Adipocyte (in vitro differentiated cells): ENCODE measurements at places on chromosomes 3 and 15.

DNA sequence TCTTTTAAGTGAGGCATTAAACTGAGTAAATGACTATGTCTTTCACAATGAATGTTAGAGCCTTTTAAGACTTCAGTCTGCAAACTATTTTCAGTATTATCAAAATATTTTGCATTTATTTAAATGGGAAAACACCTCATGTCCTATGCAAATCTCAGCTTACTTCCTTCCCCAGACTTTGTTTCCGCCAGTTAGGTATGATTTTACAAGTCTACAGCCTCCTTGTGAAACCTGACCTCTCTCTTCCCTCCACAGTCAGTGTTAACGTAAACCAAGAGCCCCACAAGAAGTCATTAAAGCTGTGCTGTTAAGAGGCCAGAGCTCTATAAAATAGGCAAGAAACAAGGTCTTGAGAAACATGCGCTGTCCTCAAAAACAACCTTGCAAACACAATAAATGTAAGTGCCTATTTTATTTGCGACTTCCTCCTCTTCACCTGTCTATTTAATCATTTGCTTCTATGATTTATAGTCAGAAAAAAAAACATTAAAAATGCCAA lies 48.3 kb downstream of the PRTG start:
- DNase-seq = no peak

GRCh38 chr3:36408146-36408545 lies 27.8 kb downstream of the STAC start:
- DNase-seq = peak; percentile 18

GRCh38 chr3:113947372-113948014 lies at the start of gene ZDHHC23:
ZDHHC23 (plus strand) TSS chr3:113948013; CDS start chr3:113948803, 790 bp downstream.
- DNase-seq = peak; percentile 75

DNA sequence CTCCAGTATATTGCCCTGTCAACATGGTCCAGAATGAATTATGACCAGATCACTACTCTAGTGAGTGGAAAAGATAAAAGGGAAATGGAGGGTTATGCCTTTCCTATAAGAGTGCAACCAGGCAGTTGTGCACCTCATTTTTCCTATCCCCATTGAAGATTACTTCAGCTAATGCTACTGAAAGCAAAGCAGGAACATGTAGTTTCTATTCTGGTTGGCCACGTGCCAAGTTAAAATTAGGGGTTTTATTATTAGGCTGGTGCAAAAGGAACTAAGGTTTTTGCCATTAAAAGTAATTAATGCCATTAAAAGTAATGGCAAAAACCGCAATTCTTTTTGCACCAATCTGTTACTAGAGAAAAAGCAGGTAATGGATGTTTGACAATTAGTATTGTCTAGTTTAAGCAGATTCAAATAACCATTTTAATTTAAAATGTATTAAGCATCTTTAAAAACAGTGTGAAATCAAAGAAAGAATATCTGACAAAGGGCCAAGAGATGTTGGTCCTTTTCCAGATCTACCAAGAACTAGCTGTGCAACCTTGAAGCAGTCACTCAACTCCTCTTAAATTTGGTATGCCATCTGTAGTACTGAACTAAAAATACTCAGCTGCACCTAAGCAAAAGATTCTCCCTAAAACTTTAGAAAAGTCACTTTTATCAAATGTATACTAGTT lies 567.5 kb upstream of the CCDC54 start:
- no peak for DNase-seq

GRCh38 chr3:195150181-195151118 lies 120.5 kb downstream of the XXYLT1 start:
- DNase-seq = no peak

DNA sequence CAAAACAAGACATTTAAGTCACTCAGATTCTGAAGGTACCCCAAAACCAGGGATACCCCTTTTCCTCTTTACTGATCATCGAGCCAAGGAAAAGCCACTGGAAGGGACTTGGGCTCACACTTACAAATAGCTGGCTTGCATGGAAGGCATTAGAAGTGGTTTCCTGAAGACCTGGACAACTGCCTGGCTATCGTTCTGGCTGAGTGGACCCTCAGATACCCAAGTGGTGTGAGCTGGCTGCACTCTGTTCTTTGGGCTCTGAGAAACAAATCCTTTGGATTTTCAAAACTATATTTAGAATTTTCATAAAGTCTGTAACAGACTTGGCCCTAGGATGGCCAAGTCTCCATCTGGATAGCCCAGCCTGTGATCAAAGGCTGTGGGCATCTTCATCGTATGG lies 110.1 kb upstream of the CTDSPL start:
- no peak for DNase-seq

DNA sequence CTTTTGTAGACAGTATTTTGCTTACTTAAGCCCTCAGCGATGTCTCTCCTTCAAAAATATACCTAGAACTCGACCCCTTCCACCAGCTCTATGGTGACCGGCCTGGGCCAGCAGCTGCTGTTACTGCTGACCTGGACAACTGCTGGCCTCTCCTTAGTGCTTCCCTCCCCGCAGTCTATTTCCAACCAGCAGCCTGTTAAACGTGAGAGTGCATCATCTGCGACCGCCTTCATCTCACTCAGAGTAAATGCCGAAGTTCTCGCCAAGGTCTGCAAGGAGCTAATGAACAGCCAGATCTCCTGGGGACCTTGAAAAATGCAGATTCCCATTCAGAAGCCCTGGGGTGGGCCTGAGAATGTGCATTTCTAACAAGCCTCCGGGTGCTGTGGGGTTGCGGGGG lies 86.7 kb downstream of the RPLP1 start:
- DNase-seq = no peak

- no peak for DNase-seq
Observed at GRCh38 chr3:180017846-180018245, 18.9 kb downstream of the PEX5L start.

DNA sequence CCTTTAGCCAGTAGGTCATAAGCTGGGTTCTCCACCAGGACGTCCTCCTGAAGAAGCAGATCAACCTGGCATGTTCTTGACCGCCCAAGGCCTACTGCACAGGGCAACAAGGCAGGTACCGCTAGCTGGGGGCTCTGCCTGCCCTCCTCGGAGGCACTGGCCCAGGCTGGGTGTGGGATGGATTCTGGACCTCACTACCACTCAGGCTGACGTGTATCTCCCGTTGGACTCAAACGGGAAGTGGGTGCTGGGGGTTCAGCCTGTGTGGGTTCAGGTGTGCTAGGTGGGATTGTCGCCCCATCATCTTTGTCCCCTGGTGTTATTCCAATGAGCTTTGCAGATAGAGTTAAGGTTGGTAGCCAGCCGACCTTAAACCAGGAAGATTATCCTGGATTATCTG lies 95.0 kb upstream of the SNRPA1 start:
- no peak for DNase-seq

DNA sequence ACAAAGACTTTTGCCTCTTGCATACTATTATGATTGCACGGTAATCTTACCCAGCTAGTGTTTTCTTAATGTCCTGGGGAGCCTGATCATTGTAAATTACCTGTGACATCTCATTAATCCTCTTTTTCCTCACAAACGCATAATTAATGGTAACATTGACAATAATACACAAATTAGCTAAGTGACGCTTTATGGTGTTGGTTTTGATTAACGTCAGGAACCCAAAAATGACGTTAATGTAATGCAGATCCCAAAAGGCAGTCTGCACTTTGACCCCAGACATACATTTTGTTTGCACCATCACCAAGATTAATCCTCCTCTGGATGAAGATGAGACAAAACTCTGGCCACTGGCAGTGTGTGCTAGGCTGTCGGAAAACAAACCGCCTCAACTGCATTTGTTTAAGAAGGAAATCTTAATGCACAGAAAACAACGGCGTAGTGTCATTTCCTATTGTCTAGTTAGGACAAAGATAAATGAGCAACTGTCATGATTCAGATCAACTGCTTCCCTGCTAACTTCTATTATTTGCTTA lies 83.9 kb upstream of the CDIN1 start:
- no peak for DNase-seq

- no peak for DNase-seq
Observed at GRCh38 chr3:126568776-126569342, 10.1 kb upstream of the C3orf22 start.

- DNase-seq = no peak
Observed at GRCh38 chr3:46013316-46014094, 13.8 kb downstream of the XCR1 start.

GRCh38 chr3:58994746-58995330 lies 55.0 kb downstream of the CFAP20DC start:
- peak; percentile 88 for DNase-seq

GRCh38 chr3:146496251-146496650 lies 26.9 kb upstream of the PLSCR2 start:
- peak; percentile 47 for DNase-seq

- DNase-seq = no peak
Observed at GRCh38 chr3:194874206-194874605, 188.5 kb downstream of the FAM43A start.

DNA sequence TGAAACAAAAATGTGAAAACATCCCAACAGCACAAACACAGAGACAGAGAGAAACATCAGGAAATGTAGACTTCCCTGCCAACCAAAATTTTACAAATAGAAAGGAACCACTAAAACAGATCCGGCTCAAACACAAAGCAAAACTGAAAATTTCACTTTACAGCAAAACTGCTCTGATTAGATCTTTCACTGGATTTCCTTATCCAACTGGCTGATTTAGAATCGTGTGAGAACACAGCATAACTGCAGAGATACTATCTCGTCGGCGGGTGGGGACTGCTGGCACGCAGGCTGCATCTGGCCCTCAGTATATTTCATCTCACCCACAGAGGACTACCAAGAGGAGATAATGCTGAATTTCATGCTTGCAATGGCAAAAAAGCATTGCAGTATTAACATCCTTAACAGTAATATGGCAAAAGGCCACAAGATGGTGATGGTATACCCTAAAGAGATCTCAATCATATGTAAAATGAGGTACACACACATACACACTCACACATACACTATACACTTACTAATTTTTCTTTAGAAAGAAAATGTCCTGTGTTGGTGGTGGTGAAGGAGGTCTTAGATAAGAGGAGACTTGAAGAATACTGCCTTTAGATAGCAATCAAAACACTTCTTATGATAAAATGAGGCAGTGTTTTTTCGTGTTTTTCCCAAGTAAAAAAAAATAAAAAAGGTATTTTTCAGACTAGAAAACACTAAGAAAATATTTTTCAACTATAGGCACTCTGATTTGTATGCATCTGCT lies 10.6 kb upstream of the LEO1 start:
- peak; percentile 80 for DNase-seq

DNA sequence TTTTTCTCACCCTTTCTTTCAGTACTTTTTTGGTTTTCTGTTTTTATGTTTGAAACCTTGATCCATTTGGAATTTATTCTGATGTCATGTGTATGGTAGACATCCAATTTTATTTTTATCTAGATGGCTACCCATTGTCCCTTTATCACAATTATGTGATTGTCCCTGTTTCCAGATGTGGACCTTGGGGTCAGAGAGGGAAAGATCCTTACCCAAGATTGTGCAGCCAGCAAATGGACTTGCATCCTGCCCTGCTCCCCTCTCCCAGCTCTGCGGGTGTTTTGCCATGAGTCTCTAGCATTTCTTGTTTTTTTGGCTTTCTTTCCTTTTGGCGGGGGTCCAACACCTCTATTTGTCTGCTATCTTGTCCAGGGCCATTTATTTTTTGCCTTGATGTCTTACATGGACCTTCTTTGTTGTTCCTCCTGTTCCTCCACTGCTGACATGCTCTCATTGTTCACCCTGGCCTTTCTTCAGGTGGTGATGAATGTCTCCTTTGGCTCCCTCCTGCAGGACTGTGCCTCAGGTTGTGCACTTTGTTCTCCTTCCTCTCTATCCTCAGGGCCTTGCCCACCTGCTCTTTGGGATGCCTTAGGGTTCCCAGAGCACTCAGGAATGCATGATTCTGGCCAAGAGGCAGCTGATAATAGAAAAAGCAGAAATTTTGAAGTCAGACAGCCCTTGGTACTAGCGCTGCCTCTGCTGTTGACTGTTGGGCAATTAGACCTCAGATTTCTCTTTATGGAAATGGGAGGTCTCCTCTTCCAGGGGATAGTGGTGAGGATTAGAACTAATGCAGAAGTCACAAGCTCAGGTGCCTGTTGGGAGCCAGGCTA lies 84.3 kb downstream of the EEFSEC start:
- no peak for DNase-seq

DNA sequence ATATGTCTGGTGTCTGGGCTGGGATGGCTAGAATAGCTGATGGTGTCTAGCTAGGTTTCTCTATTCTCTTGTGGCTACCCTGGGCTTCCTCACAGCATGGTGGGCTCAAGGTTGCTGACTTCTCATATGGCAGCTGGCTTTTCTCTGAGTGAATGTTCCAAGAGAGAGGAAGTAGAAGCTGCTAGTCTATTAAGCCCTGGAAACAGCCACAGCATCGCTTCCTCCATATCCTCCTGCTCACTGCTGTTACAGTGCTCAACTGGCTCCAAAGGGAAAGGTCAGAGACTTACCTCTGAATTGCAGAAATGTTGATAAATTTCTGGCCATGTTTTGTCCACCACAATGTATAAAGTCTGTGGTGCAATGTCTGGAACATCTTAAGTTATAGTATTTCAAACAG lies 299.9 kb upstream of the ADAMTS9 start:
- no peak for DNase-seq

- no peak for DNase-seq
Observed at GRCh38 chr15:87703327-87704111, 553.0 kb downstream of the NTRK3 start.

GRCh38 chr3:181432992-181433391 lies 278.7 kb upstream of the SOX2 start:
- DNase-seq = no peak

DNA sequence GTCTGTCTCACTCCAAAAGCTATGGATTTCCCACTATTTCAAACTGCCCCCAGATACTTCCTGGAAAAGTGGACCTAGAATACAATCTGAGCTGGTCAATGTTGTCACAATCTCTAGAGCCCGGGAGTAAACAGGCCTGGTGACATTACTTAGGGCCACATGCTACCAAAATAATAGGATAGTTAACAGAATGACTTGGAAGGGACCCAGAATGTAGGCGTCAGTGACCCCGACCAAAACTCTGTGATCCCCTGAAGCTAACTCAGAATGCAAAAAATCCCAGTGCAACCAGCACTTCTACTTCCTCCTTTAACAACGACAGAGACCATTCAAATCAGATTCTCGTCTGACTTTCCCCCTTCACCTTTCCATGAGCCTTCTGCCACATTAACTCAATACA lies 51.5 kb upstream of the CDV3 start:
- DNase-seq = no peak

DNA sequence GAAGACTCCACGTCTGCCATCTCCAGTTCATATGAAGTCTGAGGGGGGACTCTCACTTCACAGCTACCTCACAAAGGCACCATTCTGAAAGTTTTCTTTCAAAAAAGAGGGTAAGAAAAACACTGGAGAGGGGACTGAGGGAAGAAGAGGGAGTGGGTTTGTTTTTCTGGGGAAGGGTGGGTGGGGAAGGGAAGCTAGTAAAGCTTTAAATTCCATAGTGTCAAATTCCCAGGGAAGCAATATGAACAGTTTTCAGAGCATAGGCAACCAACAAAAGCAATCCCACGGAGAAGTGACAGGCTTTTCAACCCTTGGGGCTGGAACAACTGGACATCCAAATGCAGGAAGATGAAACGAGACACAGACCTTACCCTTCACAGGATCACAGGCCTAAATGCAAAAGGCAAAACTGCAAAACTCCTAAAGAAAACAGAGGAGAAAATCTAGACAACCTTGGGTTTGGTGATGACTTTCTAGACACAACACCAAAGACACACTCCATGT lies 61.7 kb downstream of the CHSY1 start:
- DNase-seq = no peak
